Brain (organoid and tissue), 16 donors: ENCODE measurements at places on chromosomes 1 and 21. TPM values are rescaled to one million over a fixed set of nuclear protein-coding genes. Genes with fewer than 3 reads are reported as not detected.

DNA sequence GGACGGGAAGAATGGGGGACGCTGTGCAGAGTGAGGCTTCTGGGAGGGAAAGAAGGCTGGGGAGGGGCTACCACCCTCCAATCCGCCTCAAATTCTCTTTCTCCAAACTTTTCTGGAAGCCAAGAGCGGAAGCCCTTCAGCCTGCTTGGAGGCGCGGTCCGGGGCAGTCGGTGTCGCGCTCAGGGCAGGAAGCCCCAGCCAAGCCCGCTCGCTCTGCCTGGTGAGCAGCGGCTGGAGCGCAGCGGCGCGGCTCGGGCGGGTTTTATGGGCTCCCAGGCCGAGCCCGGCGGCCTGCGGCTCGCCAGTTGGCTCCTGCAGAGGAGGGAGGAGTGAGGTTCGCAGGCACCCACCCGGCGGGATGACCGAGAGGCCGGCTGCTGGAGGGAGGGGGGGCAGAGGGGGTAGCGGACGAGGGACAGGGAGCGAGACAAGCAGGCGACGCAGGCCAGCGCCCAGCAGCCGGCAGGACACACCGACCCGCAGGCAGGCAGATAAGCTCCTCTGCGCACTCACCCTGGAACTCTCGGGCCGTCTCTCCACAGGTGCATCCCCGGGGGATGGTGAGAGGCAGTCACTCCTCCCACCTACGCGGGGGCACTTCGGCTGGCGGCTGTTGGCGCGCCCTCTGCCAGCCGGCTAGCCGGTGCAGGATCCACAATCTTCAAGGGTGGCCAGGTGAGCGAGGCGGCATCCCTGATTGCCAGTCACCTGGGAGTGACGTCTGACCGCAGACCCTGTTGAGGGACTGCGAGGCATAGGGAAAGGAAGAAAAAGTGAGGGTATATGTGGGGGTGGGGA is at the start of gene AVPR1B:
Gene AVPR1B, minus strand, starts transcription at position 238 of the 798 bp plus-strand sequence. CDS start 498 bp downstream, outside the sequence.
- no peak for DNase-seq

- DNase-seq, result peak; percentile 72
These were observed 64.2 kb downstream of the TCP10L start for GRCh38 chr21:32520875-32521735.

DNA sequence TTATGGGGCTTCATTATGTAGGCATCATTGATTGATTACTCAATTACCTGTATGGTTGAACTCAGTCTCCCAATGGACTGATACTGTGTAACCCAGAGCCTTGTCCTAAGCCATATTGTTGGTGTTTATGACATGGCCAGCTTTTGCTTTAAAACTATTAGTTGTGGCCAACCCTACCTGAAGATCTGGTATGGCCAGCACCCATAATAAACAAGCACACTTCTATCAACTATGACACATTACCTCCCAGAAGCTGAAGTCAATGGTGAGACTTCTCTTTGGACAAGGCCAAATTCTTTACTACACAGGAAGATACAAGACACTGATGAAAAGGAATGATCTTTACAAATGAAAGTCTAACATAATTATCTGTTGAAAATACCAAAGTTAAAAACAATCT is 28.8 kb downstream of the MAN1A2 start:
- DNase-seq, result no peak

GRCh38 chr1:66751160-66751559 is 1.1 kb upstream of the DYNLT5 start:
- DNase-seq, result no peak

GRCh38 chr1:18290740-18291412 is 183.3 kb downstream of the IGSF21 start:
- DNase-seq, result peak; percentile 66

GRCh38 chr1:101781201-101781831 is 215.4 kb downstream of the OLFM3 start:
- DNase-seq, result peak; percentile 41

DNA sequence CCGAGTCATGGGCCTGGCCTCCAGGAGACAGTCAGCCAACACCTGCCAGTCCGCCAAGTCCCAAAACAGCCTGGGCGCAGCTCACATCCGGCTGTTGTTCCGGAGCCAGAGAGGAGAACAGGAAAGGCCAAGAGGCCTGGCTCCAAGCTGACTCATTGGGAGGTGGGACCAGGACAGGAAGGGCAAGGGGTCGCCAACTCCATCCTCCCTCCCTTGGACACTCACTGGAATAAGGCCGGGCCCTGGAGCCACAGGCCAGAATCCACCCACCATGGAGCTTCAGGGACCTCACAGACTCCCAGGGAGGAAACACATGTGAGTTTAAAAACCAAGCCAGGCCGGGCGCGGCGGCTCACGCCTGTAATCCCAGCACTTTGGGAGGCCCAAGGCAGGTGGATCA is 25.1 kb upstream of the CLIC4 start:
- no peak for DNase-seq

DNA sequence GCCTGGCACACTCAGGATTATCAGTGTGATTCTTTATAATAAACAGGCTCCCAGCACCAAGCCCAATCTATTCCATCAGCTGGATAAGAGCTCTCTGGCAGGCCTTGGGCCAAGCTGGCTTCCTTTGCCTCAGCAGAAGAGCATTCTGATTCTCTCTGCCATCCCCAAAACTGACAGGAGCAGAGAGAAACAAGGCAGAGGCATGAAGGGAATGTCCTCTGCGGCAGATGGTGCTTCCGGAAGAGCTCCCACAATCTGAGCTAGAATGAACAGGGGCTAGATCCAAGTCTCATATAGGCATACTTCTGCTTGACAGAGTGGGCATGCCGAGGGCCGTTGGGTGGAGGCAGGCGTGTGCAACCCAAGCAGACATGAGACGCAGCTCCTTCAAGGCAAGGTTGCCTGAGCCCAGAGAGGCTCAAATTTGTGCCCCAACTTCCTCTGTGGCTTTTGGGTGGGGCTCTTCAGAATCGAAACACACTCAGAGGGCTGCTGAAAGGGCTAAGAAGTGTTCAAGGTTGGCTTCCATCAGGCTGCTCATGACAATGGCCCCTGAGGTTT is 4.0 kb downstream of the CAPN2 start:
- peak; percentile 90 for DNase-seq

GRCh38 chr21:38989745-38990423 is 184.2 kb downstream of the ETS2 start:
- DNase-seq, result peak; percentile 83

GRCh38 chr1:222616525-222616924 is 1.4 kb upstream of the MIA3 start:
- peak; percentile 15 for DNase-seq

- no peak for DNase-seq
These were observed 53.8 kb upstream of the NUF2 start for GRCh38 chr1:163267962-163268361.

DNA sequence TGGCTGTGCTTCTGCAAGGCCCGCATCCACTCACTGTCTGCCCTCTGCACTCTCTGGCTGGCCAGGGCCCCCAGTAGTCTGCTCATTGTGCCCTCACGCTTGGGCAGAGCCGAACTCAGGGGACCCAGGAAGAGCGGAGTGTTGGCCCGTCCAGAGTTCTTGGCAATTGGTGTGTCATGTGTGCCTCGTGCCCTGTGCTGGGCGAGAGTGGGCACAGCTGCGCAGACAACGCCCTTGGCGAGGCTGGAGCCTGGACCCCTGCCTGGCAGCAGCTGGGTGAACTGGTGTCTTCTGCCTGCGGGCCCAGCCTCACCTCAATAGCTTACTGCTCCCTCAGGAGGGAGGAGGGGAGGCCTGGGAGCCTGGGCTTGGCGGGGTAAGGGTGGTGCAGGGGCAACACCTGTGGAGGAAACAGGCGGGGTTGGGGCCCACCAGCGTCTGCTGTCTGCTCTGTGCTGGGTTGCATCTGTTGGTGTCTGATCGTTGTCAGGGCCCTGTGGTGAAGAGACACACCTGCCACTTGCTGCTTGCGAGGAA is 2.1 kb downstream of the GUK1 start:
- no peak for DNase-seq

DNA sequence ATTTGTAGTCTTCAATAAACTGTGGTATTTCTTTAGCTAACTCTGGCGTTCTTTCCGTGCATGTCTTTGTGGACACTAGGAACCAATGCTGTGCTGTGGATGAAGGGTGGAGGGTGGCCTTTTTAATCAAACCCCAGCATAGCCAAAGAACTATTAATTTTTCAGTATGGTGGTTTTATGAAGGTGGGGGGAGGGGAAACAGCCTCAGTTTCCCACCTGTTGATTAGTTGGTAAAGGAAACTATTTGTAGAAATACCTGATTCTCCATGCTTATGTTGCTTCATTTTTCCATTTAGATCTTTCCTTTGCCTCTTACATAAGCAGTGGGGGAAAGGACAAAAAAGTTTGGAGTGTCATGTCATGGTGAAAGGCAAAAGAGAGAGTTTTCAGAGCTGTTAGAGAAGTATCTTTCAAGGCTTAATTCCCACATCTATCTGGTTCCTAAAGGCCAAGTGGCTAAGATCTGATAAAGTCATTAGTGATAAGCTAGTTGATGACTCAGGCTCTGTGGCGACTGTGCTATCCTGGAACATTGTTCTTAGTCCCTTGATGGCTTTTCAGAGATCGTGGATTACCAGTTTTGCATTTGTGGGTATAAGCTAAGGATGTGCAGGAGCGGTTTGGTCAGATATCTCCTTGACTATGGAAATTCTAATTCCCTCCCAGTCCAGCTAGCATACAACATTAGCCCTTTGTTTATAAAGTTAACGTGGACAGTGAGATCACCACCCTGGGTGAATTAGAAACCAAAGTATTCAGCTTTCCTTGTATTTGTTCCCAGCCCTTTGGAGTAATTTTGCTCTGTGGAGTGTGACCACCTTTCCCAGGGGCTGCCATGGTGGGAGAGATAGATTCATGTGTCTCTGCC is 8.7 kb upstream of the HAX1 start:
- DNase-seq, result no peak

DNA sequence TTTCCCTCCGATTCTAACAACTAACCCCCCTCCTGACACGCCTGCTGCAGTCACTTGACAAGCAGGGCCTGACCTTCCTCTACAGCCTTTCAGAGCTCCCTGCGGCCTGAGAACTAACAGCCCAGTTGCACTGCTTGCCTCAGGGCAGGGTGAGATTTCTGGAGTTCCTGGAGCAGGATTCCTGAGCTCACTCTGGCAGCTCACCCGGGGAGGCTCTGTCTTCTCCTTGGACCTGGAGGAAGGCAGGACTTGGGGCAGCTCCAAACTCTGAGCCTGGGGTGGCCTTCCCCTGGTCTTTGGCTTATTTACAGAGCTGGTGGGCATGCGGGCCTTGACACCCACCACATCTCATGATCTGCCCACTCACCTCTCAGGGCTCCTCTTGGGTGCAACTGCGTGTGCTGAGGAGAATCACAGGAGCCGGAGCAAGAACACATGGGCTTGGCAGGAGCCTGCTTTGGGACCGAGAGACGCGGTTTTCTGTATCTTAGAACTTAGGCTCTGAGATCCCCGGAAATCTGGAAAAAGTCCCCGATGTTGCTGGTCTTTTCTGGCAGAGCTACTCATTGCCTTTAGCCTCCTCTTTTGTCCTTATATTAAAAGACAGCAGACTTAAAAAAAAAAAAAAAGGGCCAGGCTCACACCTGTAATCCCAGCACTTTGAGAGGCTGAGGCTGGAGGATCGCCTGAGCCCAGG is 13.1 kb upstream of the SLC25A34 start:
- DNase-seq, result no peak

DNA sequence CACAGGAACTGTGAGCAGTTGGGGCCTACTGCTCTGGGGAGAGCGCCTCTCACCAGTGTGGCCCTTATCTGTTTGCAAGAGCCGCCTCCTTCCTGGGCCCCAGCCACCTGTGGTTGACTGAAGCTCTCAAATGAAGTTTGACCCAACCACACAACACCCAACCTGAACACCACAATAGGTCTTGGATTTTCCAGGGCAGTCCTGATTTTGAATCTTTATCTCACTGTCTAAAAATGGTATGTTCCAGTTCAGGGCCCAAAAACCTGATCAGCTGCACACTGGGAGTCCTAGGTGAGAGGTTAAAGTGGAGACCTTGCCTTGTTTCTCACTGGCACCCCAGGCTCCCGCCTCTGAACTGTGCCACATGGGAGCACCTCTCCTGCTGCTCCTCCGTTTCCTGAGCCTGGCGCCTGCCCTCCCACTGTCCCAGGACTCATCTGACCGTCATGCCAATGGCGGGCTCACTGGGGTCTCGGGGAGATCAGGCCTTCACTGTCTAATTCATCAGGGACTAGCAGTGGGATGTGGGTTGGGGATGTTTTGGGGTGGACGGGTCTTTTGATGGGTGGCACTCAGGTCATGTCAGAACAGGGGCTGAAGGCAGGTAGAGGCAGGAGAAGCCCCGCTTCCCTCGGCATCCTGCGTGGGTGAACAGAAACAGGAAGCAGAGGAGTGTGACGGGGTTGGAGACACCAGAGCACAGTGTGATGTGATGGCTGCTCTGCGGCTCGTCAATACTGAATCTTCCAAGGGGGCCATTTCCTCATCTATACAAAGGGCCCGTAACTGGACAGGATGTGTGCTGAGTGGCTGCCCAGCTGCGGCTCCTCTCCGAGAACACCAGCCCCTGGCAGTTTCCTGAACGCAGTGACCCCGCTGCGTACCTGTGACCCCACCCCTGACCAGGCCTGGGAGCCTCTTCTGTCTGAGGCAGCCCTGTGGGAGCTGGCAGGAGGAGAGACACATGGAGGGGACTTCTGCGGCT is 59.6 kb upstream of the ITPKB start:
- no peak for DNase-seq

DNA sequence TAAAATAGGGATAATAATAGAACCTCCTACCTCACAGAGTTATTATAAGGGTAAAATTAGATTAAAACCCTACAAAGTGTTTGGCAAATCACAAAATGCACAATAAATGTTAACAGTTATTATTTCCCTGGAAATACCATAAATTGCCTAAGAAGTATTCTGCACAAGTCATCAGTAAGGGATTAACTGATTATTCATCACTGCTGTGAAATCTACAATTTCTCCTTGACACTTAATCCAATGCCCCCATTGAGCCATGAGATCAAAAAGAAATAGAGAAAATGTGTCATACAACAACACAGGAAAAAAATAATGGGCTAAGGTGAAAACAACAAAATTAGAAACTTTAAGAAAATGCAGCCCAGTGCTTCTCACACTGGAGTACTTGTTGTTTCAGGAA is 6.7 kb upstream of the SEC16B start:
- no peak for DNase-seq

- no peak for DNase-seq
These were observed 99.1 kb downstream of the MT1HL1 start for GRCh38 chr1:236904892-236905741.

GRCh38 chr1:96365596-96366390 is 355.8 kb upstream of the PTBP2 start:
- DNase-seq, result no peak

GRCh38 chr1:212620293-212620692 is 11.7 kb downstream of the ATF3 start:
- no peak for DNase-seq

DNA sequence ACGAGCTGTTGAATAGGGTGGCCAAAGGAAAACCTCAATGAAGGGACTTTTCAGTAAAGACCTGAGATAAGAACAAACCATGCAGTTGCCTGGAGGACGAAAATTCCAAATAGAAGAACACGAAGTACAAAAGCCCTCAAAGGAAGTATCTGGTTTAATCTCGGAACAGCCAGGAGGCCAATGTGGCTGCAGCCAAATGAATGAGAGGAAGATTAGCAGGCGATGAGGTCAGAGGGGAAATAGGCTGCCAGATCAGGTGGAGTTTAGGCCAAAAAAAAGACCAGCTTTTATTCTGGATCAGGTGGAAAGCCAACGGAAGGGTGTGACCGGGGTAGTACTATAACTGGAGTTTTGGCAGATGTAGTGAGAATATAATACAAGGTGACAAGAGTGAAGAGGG is 43.7 kb downstream of the SRSF11 start:
- no peak for DNase-seq

GRCh38 chr1:11307852-11308251 is 34.9 kb downstream of the UBIAD1 start:
- DNase-seq, result no peak

Gene FABP3
- 42.1 TPM for polyA plus RNA-seq

Gene GBP1
- 3.1 TPM for polyA plus RNA-seq

Gene BARHL2
- 1.3 TPM for polyA plus RNA-seq

Gene SUMO3
- 149 TPM for polyA plus RNA-seq

Gene C1orf226
- polyA plus RNA-seq, result 7.8 TPM
